Spleen (tissue), 13 donors: ENCODE measurements at places on chromosomes 12 and 14. TPM values are rescaled to one million over a fixed set of nuclear protein-coding genes. Genes with fewer than 3 reads are reported as not detected.

The CEBPE gene
- 1.6 TPM for total RNA-seq

The SPRING1 gene
- 29.5 TPM for total RNA-seq

The IAPP gene
- total RNA-seq: not detected

The PRPH gene
- total RNA-seq: 1.3 TPM

The PRMT5 gene
- 42.2 TPM for total RNA-seq

The PLEKHG7 gene
- 1.1 TPM for total RNA-seq

The CCDC197 gene
- not detected for total RNA-seq

The IL26 gene
- total RNA-seq: not detected

The SLC2A13 gene
- total RNA-seq: 17.1 TPM

The CLEC1A gene
- 12.4 TPM for total RNA-seq

The SERPINA5 gene
- 169 TPM for total RNA-seq

The CNTN1 gene
- total RNA-seq: 12.3 TPM

The LRRIQ1 gene
- total RNA-seq: 0.52 TPM

The C1QL4 gene
- total RNA-seq: not detected

The CD163L1 gene
- total RNA-seq: 192 TPM

The GPR162 gene
- 4.0 TPM for total RNA-seq

The EXOC3L4 gene
- 9.5 TPM for total RNA-seq

The COX8C gene
- not detected for total RNA-seq

The KCNJ8 gene
- total RNA-seq: 11.4 TPM

The AJUBA gene
- 1.6 TPM for total RNA-seq

The KRT82 gene
- not detected for total RNA-seq

The GUCY2C gene
- not detected for total RNA-seq

The CIT gene
- 21.9 TPM for total RNA-seq

The TMEM233 gene
- 0.26 TPM for total RNA-seq

The PSMA3 gene
- 139 TPM for total RNA-seq

The AQP2 gene
- total RNA-seq: not detected
